ENCODE measurements at places on chromosomes 7 and 10. TPM values are rescaled to one million over a fixed set of nuclear protein-coding genes. Genes with fewer than 3 reads are reported as not detected.

GRCh38 chr10:67140641-67141040 lies 214.8 kb downstream of the LRRTM3 start:
- no peak for DNase-seq

- peak; percentile 13 for DNase-seq
These were observed 42.1 kb upstream of the HPS1 start for GRCh38 chr10:98488669-98489430.

DNA sequence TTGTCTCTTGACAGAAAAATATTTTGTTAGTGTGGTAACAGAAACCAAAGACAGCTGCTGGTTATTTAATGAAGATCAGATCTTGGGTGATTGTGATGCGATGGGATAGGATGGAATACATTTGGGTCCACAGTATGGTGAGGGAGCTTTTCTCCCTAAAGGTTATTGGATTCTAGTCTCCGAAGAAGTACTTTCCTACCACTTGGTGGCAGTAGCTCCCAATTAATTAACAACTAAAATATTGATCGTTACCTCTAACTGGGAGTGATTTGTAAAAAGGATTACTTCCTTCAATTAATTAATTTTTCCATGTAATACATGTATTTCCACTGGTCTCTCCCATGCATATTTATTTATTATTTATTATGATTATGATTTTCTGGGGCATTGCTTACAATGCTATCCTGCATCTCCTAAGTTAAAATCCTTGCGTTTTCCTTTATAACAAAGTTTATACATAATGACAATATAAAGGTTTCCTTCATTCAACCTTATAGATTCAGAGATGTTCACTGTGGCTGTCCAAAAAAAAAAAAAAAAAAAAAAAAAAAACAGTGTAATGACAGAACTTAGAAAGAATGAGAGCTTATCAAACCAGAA lies 25.6 kb downstream of the TMEM196 start:
- DNase-seq, result peak; percentile 39

DNA sequence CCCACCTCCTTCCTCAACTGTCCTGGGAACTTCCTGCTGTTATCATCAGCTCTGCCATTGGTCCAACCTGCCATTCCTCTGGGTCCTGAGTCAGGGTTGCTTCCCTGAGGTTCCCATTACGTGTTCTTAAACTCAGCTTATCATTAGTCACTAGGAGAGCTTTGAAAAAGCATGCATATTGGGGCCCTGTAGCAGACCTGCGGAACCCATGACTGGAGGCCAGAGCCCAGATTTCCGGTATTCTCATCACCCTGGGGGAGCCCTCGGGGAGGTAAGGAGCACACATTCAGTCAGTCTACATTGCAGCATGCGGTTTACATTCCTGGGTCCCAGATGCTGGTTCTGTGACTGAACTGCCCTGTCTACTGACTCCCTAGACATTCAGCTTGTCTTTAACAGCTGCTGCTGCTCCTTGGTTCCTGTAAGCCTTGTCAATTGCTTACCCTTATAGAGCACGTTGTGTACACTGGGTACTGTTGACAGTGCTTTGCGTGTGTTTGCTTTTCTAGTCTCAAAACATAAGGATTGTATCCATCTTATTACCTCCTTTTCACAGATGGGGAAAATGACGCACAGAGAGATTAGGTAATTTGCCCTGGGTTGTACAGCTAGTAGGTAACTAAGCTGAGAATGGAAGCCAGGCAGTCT lies 12.8 kb downstream of the CDHR3 start:
- DNase-seq, result no peak

DNA sequence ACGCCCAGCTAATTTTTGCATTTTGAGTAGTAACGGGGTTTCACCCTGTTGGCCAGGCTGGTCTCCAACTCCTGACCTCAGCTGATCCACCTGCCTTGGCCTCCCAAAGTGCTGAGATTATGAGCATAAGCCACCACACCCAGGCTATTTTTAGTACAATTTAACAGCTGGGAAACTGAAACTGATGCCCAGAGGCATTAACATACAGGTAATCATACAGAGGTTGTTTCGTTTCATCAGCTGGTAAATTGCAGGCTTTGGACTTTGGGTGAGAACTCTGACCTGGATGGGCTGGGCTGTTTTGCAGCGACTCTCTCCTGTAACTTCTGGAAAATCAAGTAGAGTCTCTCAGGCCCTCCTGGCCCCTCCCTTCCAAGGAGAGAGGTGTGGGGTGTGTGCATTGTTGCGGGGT lies 6.2 kb upstream of the ACHE start:
- no peak for DNase-seq

DNA sequence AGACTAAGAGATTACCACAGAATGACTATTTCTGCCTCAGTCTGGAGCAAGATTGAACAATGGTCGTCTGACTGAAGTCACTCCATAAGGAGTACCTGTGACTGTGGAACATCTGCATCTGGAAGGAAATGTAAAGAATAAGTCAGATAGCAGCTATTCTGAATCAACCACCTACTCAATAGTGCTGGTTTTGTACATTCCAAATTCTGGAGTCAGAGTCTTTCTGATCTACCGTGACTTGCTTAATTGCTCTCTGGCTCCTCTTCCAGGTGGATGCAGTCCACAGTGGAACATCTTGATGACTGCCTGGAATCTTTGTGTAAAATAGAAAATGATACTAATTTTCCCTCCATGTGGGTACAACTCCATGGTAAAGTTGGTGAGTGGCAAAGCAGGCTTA lies 156.3 kb upstream of the SEMA3C start:
- no peak for DNase-seq

DNA sequence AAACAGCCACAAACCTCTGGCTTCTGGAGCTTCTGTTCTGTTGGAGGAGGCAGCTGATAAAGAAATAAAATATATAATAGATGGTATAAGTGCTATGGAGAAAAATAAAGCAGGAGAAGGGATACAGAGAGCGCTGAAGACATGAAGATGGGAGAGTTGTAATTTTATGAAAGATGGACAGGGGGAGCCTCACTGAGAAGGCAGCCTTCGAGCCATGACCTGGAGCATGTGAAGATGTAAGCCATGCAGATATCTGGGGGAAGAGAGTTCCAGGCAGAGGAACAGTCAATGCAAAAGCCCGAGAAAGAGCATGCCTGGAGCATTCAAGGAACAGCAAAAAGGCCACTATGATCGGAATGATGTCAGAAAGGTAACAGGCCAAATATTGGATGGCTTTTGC lies 187.5 kb downstream of the KIAA1217 start:
- DNase-seq, result no peak

DNA sequence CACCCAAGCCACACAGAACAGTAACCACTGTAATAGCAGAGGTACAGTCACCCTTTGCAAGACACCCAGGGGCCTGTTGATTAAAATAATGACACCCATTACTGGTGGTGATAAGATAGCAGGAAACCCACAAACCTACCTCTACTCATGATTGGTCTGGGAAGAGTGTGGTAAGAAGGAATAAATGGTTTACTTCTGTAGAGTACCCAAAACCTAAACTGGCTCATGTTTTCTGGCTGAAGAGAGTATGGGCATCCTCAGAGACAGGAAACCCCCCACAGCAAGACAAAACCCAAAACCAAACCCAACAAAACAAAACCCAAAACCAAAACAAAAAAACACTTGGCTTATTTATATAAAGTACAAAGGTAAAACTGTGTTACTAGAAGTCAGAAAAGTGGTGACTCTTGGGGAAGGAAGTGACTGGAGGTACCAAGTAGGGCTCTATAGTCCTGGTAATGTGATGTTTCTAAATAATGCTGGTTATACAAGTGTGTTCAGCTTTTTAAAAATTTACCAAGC lies 15.5 kb upstream of the DNAJB12 start:
- no peak for DNase-seq

DNA sequence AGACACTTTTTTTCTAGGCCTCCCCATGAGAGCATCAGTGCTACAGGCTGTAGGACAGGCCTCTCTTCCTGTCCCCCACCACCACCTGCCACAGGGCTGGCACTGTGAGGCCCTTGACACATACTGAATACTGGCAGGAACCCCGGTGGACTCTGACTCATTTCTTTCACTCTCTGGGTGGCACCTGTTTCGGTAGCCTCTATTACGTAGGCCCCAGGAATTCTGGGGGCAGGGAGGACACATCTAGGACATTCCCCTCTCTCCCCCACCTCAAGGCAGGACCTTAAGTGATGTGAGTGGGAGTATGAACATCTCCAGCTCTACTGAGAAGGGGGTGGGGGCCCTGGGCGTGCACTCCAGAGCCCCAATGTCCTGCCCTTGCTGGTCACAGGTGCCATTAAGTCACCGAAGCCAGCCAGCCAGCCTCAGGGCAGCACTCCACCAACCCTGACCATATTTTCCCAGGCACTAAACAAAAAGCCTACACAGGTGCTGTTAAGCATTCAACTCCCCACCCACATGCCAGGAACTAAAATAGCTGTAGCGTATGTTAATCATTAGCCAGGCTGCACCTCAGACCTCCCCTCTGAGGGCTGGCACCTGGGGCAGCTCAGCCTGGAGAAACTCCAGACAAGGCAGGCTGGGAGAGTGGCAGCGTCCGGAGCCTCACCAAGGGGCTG lies 8.9 kb downstream of the ANXA11 start:
- peak; percentile 95 for DNase-seq

GRCh38 chr7:140261522-140261921 lies 84.7 kb upstream of the KDM7A start:
- DNase-seq, result no peak

GRCh38 chr7:464454-465401 lies 54.9 kb downstream of the PDGFA start:
- no peak for DNase-seq

- no peak for DNase-seq
These were observed 1.6 kb downstream of the TSPAN14 start for GRCh38 chr10:80455461-80456349.

DNA sequence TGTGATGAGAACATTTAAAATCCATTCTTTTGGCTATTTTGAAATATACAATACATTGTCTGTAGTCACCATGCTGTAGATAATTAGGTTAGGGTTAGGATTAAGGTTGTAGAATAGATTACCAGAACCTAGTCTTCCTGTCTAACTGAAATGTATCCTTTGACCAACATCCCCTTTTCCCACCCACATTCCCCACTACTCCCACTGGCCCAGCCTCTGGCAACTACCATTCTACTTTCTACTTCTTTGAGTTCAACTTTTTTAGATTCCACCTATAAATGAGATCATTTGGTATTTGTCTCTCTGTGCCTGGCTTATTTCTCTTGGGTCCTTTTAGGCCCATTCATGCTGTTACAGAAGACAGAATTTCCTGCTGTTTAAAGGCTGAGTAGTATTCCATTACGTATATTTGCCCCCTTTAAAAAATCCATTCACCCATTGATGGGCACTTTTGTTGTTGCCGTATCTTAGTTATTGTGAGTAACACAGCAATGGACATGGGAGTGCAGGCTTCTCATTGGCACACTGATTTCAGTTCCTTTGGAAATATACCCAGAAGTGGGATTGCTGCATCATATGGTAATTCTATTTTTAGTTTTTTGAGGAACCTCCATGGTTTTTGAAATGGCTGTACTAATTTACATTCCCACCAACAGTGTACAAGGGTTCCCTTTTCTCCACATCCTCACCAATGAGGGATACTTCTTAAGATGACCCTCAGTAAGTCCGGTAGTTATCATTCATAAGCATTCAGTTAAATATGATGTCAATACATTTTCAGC lies 104.0 kb downstream of the RALA start:
- no peak for DNase-seq

GRCh38 chr7:91784469-91784868 lies 96.0 kb downstream of the MTERF1 start:
- DNase-seq, result no peak

DNA sequence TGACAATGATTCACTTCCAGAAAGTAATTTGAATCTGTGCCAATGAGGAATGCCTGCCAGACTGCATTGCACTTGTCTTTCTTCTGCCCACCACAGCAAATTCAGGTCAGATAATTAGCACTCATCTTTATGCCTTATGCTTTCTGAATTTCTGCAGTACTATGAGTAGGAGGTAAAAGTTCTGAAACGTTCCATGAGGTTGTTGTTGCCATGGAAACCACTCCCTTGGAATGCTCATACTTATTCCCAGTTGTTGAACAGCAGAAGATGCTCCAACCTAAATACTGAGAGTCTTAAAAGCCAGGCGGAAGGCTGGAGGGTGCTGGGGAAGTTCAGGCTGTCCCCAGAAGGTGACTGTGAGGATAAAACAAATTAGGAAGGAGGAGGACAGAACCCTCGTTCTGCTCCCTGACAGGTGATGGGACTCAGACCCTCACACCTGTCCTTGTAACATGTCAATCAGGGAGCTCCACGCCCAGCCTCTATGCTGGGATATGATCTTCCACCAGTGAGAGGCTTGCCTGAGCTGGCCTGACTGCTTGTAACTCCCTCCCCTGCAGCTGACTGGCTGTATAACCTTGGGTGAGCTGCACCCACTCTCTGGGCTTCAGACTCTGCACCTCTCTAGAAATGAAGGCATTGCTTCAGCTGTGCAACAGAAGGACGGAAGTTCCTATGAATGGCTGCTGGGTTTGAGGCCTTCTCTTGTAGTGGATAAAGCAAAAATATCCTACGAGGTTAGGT lies 554.3 kb upstream of the MGMT start:
- DNase-seq, result no peak

DNA sequence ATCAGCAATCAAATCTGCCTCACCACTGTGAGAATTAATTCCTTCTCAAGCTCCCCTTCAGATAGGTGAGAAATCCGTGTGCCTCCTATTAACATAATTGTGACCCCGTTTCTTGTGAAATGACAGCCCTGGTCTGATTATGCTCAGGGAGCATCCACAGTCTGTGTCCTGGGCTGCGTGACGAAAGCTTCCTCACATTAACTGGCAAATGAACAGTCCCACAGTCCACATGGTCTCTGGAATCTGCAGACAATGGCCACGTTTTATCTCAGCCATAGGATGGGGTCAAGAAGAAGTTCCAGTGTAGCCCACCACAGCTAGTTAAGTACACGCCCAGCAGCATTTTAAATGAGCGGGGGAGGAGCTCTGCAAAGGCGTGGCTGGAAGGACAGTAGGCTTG lies 229.2 kb downstream of the RPS24 start:
- no peak for DNase-seq

VWA2 gene
- 5.8 TPM for total RNA-seq

LRRN3 gene
- not detected for total RNA-seq

MMD2 gene
- not detected for total RNA-seq

PDK4 gene
- 6.5 TPM for total RNA-seq
